ENCODE measurements at places on chromosomes 6 and 20.

- no peak for DNase-seq
These were observed 156.4 kb upstream of the PDE10A start for GRCh38 chr6:165819394-165819793.

DNA sequence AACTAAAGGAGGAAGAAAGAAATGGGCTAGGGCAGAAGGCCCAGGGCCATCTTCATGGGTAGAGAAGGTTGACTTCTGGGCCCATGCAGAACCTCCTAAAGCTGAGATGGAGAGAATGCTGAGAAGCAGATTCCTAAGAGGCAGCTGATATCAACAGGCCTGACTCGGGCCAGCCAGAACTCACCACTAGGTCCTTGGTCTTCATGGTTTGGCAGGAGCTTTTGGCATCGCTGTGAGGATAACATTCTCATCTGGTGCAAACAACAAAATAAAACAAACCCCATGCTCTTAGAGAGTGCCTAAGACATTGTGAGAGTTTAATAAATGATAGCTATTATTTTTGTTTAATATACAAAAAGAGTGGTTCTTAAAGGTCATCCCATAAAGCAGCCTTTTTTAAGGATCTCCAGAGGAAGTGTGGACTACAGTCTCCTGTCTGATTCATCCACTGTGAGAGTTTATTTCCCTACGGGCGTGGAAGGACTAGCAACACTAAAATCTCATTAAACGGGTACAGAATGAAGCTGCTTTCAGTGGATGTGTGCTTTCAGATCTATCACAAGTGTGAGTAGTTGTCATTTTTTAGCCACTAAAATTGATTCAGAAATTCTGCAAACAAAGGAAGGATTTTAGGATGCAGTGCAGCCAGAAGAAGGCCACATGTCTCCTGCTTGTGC, 160.0 kb downstream of the PLCB4 start:
- DNase-seq = no peak

GRCh38 chr6:119683031-119683430, 333.5 kb upstream of the MAN1A1 start:
- no peak for DNase-seq

GRCh38 chr6:141641951-141642350, 490.8 kb upstream of the GJE1 start:
- no peak for DNase-seq

- DNase-seq = peak; percentile 34
These were observed 36.0 kb upstream of the IRF4 start for GRCh38 chr6:355373-356208.

- DNase-seq = no peak
These were observed 242.3 kb upstream of the SUPT3H start for GRCh38 chr6:45619994-45620471.

DNA sequence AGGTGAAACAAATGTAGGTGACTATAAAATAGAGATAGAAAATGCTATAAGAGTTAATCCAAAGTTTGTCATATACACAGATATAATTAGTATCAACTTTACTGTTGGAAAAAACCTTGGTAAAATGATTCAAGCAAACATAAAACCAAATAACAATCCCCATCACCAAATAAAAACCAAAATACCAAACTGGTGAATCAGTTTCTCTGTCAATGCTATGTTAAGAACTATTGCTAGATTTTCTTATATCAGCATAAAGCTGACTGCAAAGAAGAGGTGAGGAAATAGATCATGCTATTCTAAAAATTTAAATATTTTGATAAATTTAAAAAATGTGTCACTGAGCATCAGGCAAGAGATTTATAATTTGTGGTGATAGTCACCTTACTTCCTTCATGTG, 658.4 kb downstream of the PHF3 start:
- DNase-seq = no peak

DNA sequence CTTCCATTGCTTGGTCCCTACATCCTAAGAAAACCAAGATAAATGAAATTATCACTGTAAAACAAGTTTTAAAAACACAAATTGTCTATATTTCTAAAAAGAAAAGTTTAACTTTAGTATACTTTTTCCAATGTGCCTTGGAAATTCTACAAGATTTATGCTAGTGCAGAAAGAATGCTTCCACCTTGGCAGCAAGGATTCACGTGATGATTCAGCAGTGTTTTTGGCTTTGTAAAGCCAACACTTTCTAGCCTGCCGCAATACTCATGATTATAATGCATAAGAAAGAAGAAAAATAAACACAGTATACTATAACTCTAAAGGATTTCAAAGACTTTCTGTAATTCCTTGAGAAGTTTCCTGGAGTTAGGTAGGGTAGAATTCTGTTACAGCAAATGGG, 442.7 kb downstream of the TENT5A start:
- no peak for DNase-seq

GRCh38 chr6:5315881-5316280, 54.6 kb downstream of the FARS2 start:
- DNase-seq = no peak

GRCh38 chr20:11301699-11302098, 616.0 kb upstream of the BTBD3 start:
- DNase-seq = no peak

DNA sequence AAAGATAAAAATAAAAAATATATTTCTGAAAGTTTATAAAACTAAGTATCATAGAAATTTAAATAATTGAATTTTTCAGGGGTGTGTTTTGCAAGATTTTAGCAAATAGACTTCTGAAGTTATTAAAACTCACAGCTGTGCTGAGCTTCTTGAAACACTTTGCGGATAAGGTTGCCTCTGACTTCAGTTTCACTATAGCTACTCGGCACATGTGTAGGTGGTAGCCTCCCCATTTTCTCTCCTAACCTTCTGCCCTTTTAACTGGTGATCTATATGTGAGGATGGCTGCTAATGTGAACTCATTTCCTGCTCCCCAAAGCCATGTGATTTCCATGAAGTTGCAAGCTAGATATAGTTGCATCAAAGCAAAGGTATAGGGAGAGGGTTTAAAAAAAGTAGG, 129.3 kb upstream of the STMND1 start:
- DNase-seq = no peak

- DNase-seq = no peak
These were observed 1.5 kb downstream of the TRIM31 start for GRCh38 chr6:30111266-30111856.

DNA sequence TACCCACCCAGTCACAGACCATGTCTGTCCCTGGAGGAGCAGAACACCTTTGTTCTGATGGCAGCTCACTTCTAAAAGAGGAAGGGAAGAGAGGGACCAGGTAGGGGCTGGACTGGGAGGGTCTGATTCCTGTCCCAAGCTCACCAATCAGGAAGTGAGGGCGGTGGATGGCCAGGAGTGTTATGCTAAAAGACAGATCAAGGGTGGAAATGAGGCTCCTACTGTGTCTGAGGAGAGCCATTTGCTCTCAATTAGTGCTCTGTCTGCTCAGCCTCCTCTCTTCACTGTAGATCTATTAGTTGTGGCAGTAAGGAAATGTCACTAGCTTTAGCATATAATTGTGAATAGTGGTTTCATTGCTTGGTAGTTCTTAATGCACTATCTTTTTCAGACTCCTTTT, 72.5 kb downstream of the ARMC2 start:
- DNase-seq = no peak

DNA sequence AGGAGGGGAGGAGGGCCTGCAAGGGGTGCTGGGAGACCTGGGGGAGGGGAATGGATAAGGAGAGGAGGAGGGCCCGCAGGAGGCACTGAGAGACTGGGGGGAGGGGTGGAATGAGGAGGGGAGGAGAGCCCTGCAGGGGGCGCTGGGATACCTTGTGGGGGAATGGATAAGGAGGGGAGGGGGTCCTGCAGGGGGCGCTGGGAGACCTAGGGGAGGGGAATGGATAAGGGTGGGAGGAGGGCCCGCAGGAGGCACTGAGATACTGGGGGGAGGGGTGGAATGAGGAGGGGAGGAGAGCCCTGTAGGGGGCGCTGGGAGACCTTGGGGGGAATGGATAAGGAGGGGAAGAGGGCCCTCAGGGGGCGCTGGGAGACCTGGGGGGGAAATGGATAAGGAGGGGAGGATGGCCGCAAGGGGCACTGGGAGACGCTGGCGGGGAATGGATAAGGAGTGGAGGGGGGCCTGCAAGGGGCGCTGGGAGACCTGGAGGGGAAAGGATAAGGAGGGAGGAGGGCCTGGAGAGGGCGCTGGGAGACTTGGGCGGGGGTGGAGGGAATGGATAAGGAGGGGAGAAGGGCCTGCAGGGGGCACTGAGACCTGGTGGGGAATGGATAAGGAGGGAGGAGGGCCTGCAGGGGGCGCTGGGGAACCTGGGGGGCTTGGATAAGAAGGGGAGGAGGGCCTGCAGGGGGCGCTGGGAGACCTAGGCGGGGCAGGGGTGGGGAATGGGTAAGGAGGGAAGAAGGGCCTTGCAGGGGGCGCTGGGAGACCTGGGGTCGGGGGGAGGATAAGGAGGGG, 1.3 kb upstream of the CTCFL start:
- DNase-seq = no peak

GRCh38 chr20:53379833-53380120, 213.9 kb downstream of the ZNF217 start:
- no peak for DNase-seq

DNA sequence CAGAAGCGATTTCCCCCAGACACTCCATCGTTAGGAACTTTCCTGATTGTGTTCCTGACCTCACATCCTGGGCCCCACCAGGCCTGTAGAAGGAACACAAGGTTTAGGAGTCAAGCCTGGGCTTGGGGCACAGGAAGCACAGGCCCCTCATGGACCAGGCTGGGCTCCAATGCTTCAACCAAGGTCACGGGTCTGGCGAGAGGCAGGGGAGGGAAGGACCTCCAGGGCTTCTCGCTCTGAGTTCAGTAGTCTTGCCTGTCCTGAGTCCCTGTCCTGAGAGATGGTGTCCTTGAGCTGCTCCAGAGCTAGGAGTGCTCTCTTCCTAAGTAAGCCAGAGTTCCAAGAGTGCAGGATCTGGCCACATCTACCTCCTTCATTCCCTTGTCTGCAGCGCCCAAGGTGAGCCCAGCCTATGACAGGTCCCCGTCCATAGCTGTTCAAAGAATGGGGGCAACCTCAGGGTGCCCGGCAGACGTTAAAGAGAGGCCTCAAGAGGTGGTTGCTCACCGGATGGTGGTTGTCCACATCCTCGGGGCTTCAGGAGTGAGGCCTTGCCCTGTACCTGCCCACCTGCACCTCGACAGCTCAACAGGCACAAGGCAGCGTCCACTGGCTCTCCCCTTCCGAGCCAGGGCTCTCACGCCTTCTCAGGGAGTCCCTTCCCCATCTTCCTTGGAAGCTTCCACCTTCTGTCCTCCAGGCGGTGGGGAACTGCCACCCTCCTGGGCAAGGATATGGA, 1.6 kb upstream of the TUBB1 start:
- no peak for DNase-seq

GRCh38 chr6:23980965-23981364, 145.1 kb upstream of the NRSN1 start:
- DNase-seq = no peak

DNA sequence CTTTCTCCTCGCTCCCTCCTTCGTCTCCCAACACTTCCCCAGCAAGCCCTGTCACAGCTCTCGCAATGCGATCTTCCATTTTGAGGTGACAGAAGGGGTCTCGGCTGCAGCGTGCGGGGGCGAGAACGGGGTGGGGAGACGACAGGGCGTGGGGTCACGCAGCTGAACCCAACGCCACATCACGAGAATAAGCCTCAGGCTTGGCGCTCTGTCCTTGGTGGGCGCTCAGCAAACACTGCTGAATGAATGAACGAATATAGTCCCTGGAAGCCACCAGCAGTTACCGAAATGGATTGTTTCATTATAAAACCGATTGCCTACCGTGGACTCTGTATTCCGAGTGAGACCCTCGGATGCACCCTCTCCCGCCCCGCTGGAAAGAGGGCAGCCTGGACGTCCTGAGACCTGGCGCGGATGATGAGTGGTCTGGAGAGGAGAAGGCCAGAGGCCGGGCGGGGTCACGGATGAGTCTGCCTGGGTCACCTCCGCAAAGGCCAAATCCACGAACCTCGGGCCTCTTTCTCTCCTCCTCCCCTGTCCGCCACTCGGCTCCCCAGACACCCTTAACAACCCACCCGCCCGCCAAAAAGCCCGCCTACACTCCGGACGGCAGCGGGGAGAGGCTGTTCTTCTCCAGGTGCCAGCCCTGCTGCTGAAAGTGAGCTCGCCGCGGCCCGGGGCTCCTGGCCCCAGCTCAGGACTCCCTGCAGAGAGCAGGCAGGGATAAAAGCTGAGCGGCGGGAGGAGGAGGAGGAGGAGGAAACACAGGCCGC, 3.7 kb downstream of the NRN1 start:
- DNase-seq = no peak

DNA sequence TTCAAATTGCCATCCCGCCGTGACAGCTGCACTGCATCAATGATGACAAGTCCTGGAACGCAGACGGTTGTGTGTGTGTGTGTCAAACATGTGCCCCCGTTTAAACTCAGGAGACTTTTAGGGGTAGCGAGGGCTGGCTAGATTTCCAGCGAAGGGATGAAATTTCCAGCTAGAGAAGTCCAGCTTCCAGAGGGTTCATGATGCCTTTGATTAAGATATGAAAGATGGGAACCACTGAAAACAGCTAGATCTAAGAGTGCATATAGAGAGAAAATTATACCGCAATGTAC, 644 bp downstream of the KIZ start:
- DNase-seq = no peak

- DNase-seq = peak; percentile 85
These were observed 1.1 kb downstream of the SOX4 start for GRCh38 chr6:21594416-21595281.

DNA sequence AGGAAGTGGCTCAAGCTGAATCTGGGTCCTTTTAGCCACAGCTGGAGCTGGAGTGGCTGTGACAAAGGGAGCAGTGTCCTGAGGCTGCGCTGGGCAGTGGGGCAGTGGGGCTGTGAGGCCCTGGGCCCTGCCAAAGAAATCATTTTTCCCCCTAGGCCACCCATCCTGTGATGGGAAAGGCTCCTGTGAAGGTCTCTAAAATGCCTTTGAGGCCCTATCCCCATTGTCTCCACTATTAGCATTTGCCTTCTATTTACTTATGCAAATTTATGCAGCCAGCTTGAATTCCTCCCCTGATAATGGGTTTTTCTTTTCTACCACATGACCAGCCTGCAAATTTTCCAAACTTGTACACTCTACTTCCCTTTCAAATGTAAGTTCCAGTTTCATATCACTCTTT, 539.2 kb downstream of the MEI4 start:
- no peak for DNase-seq

GRCh38 chr20:54208548-54209176, 775 bp downstream of the PFDN4 start:
- no peak for DNase-seq

DNA sequence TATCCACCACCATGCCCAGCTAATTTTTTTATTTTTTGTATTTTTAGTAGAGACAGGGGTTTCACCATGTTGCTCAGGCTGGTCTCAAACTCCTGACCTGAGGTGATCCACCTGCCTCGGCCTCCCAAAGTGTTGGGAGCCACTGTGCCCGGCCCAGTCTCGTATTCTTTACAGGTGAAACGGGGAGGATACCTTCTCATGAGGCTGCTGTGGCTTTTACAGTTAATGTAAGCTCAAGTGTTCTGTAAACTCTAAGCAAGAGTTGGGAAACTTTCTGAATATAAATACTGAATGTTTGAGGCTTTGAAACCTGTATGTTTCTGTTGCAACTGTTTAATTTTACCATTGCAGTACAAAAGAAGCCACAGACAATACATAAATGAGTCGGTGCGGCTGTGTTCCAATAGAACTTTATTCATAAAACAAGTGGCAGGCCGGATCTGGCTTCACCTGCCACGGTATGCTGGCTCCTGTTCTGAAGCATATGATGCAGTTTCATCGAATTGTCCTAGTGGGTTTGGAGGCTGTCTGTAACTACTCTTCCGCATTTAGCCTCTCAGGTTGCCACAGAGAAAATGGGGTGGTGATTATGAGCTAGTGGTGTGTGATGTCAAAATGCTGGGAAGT, 192.5 kb upstream of the ZFP64 start:
- DNase-seq = no peak

- DNase-seq = no peak
These were observed 810.7 kb downstream of the MAFB start for GRCh38 chr20:39878320-39878719.

- no peak for DNase-seq
These were observed 76.5 kb downstream of the ZNF217 start for GRCh38 chr20:53517146-53517545.

All from heart left ventricle (tissue), 16 donors.